ENCODE measurements at places on chromosomes 3 and 15. TPM values are rescaled to one million over a fixed set of nuclear protein-coding genes. Genes with fewer than 3 reads are reported as not detected.

DNA sequence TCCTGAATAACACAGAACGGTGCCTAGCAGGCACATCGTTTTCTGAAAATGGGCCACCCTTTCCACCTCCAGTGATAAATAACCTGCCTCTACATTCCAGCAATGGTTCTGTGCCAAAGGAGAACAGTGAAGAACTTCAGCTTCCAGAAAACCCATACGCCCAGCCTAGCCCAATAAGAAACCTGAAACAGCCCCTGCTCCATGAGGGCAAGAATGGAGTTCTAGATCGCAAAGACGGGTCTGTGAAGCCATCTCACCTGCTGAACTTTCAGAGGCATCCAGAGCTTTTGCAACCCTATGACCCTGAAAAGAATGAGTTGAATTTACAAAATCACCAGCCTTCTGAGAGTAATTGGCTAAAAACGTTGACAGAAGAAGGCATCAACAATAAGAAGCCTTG, 61.9 kb downstream of the CGNL1 start:
- DNase-seq: no peak

- DNase-seq: no peak
Observed at GRCh38 chr3:63875510-63875909, 11.8 kb downstream of the ATXN7 start.

GRCh38 chr15:95068701-95069521, 837.5 kb downstream of the MCTP2 start:
- peak; percentile 0 for DNase-seq

The HES1 gene
- total RNA-seq: 8.3 TPM
